Astrocyte (in vitro differentiated cells and primary cell): ENCODE measurements at places on chromosomes 7 and 10.

GRCh38 chr10:118840776-118841468 lies 86.2 kb upstream of the CACUL1 start:
- no peaks in the 10 kb centered on the region for H3K36me3 ChIP-seq
- no peaks in the 10 kb centered on the region for H3K27me3 ChIP-seq
- no peak overlapping the region for H3K4me3 ChIP-seq

DNA sequence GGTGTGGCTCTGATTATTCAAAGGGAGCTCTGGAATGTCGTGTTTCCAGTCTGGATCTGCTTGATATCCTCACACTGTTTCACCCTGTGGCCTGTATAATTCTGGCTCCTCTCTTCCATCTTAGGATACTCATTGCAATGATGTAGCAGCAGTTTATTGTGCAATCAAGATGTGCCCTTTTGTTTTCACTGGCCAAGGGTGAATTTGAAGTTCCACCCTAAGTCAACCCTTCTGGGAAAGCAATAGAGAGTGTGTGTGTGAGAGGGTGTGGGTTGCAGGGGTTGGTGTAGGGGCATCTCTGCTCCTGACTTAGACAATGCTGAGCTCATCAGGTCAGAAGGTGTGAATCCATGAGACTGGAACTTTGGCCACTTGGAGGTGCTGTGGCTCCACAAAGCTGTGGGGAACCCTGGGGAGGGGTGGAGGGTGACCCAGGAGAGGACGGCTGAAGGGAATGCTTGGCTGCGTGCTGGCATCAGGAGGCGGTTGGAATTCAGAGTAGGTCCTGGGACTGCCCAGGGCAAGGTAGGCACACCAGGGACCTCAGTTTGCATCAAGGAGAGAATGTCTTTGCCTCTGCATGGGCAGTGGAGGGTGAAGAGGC lies 118.0 kb upstream of the PRSS58 start:
- H3K27me3 ChIP-seq = no peaks in the 10 kb centered on the region
- H3K36me3 ChIP-seq = no peaks in the 10 kb centered on the region
- peaks cover 6% of the 10 kb centered on the region for H3K4me1 ChIP-seq
- DNase-seq = no peak
- H3K27ac ChIP-seq = no peak overlapping the region

- DNase-seq = no peak
- H3K4me1 ChIP-seq = no peaks in the 10 kb centered on the region
- H3K4me3 ChIP-seq = no peak overlapping the region
- no peaks in the 10 kb centered on the region for H3K36me3 ChIP-seq
Measured at GRCh38 chr10:10279906-10280305, 737.8 kb upstream of the CELF2 start.

GRCh38 chr7:7323352-7323751 lies 141.0 kb downstream of the C1GALT1 start:
- no peak overlapping the region for H3K4me3 ChIP-seq
- no peaks in the 10 kb centered on the region for H3K4me1 ChIP-seq
- no peaks in the 10 kb centered on the region for H3K36me3 ChIP-seq
- no peak for DNase-seq
- H3K27ac ChIP-seq = no peak overlapping the region
- H3K27me3 ChIP-seq = no peaks in the 10 kb centered on the region

DNA sequence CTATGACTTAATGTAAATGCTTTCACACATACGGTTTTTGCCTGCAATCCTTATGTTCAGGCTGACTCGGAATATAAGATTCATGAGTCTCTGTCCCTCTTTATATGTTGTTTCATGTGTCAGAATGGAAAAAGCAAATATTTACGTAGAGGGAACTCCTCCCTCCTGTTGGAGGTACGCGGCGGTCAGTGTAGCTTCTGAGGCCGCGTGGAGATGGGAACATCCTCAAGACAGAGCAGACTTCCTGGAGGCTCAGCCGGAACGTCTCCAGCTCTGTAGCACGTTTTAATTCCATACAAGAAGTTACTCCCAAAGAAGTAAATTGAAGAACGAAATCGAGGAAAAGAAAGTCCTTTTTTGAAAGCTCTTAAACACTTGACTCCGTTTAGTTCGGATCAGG lies 248.3 kb downstream of the EBF3 start:
- no peak overlapping the region for H3K4me3 ChIP-seq
- H3K27ac ChIP-seq = no peak overlapping the region
- no peak for DNase-seq
- no peaks in the 10 kb centered on the region for H3K4me1 ChIP-seq
- H3K36me3 ChIP-seq = no peaks in the 10 kb centered on the region
- no peaks in the 10 kb centered on the region for H3K27me3 ChIP-seq

DNA sequence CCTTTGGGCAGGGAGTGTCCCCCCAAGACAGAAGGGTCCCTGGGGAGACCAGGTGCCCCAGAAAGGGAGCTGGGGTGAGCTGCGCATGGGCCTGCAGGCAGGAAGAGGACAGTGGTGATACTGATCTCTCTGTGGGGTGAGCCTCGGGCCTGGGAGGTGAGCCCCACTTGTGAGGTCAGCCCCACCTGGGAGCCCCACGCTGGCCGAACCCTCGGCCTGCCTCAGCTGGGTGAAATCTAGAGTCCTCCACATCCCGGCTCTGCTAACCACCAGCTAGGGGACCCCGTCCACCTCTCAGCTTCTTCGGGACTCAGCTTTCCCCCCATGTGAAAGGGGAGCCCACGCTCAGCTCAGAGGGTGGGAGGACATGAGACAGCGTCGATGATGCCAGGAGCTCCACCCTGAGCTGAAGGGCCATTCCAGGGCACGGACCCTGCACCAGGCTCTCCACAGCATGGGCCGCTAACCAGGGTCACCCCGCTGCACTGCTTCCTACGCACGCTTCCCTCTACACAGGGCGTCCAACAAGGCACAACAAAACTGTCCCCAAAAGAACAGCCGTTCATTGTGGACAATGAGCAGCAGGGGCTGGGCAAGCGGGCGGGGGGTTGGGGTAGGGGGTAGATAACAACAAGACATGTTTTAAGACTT lies 48.7 kb downstream of the CAMK2B start:
- H3K27ac ChIP-seq = no peak overlapping the region
- H3K27me3 ChIP-seq = peaks cover 5% of the 10 kb centered on the region
- no peaks in the 10 kb centered on the region for H3K36me3 ChIP-seq
- DNase-seq = no peak
- peaks cover 7% of the 10 kb centered on the region for H3K4me1 ChIP-seq
- H3K4me3 ChIP-seq = no peak overlapping the region

DNA sequence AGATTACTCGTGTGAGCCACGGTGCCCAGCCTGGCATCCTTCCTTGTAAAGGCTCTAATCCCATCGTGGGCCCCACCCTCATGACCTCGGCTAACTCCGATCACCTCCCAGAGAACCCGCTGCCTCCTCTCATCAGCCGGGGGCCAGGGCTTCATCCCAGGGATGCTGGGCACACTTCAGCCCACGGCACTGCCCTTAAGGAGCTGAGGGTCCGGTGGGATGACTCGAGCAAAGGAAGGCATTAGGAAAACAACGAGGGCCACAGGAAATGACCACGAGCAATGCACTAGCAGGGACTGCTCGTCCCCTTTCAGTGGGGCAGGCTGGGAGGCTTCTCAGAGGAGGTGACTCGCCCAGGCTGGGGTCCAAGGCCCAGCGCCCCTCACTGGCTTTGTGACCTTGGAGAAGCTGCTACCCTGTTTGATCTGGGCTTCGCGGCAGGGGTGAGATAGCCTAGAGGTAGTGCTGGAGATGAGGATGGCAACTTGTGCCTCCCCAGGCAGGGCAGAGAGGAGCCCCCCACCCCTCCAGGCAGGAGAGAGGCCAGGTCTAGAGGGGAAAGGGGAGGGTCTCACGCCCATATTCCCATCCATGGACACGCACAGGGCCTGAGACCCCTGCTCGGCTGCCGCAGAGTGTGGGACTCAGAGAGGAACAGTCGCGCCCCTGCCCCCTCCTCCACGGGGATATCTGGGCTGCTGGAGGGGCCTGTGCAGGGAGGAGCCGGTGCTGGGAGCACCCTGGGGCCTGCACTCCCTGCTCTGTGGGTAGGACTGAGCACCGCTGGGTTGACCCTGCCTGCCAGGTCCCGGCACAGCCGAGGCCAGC lies 26.8 kb downstream of the ELFN1 start:
- peaks cover 13% of the 10 kb centered on the region for H3K4me1 ChIP-seq
- no peaks in the 10 kb centered on the region for H3K36me3 ChIP-seq
- no peaks in the 10 kb centered on the region for H3K27me3 ChIP-seq
- DNase-seq = no peak

- no peak overlapping the region for H3K4me3 ChIP-seq
- no peaks in the 10 kb centered on the region for H3K27me3 ChIP-seq
- peaks cover 15% of the 10 kb centered on the region for H3K4me1 ChIP-seq
- H3K36me3 ChIP-seq = no peaks in the 10 kb centered on the region
Measured at GRCh38 chr10:33807531-33808359, 473.3 kb upstream of the NRP1 start.

- H3K27ac ChIP-seq = no peak overlapping the region
- peak; percentile 98 for DNase-seq
- H3K4me1 ChIP-seq = peaks cover 12% of the 10 kb centered on the region
- H3K27me3 ChIP-seq = no peaks in the 10 kb centered on the region
Measured at GRCh38 chr10:62831346-62831745, 15.2 kb upstream of the EGR2 start.

GRCh38 chr10:32972929-32973328 lies 14.9 kb upstream of the ITGB1 start:
- H3K4me3 ChIP-seq = no peak overlapping the region
- no peaks in the 10 kb centered on the region for H3K27me3 ChIP-seq
- peaks cover 6% of the 10 kb centered on the region for H3K4me1 ChIP-seq
- no peak overlapping the region for H3K27ac ChIP-seq

- H3K27me3 ChIP-seq = no peaks in the 10 kb centered on the region
- no peaks in the 10 kb centered on the region for H3K4me1 ChIP-seq
- no peak overlapping the region for H3K27ac ChIP-seq
- DNase-seq = no peak
- H3K36me3 ChIP-seq = no peaks in the 10 kb centered on the region
Measured at GRCh38 chr10:94149702-94150101, 156.0 kb downstream of the PLCE1 start.

DNA sequence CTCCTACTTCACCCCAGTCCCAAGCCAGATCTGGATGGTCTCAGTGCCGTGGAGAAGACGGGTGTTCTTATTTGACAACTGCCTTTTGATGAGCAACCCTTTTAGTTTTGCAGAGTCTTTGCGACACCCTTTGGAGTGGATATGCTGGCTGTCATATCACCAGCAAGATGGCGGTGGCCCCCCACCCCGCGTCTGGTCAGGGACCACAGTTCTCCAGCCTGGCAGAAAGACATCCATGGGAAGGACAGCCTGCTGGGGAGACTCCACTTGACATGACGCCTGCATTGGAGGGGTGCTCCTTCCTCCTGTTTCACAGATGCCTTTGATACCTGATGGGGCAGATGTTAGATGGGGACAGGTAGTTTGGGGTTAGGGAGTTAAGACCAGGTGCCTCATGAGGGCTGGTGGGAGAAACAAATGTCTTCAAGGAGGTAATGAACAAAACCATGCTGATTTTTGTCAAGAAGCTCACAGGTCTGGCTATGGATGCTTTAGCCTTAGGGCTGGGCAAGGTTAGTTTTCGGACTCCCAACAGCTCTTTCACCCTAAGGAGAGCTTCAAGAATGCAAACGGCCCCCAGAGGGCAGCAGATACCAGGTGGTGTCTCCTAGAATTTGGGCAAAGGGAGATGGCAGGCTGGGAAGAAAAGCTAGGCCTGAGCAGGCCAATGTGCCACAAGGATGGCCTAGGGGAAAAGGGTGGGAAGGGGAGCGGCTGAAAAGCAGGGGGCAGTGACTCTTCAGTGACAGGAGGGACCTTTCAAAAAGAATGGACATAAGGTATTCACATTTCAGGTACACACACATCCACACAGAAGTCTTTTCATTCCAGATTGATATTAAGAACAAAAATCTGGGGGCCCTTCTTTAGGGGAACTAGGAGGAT lies 95.2 kb downstream of the CLEC2L start:
- no peak overlapping the region for H3K4me3 ChIP-seq
- peak; percentile 13 for DNase-seq
- H3K4me1 ChIP-seq = no peaks in the 10 kb centered on the region
- no peak overlapping the region for H3K27ac ChIP-seq

- H3K4me3 ChIP-seq = no peak overlapping the region
- no peaks in the 10 kb centered on the region for H3K36me3 ChIP-seq
- H3K27ac ChIP-seq = peak overlapping the region; percentile 63
- H3K4me1 ChIP-seq = peaks cover 25% of the 10 kb centered on the region
- DNase-seq = peak; percentile 73
Measured at GRCh38 chr10:35913628-35914027, 271.5 kb upstream of the FZD8 start.

DNA sequence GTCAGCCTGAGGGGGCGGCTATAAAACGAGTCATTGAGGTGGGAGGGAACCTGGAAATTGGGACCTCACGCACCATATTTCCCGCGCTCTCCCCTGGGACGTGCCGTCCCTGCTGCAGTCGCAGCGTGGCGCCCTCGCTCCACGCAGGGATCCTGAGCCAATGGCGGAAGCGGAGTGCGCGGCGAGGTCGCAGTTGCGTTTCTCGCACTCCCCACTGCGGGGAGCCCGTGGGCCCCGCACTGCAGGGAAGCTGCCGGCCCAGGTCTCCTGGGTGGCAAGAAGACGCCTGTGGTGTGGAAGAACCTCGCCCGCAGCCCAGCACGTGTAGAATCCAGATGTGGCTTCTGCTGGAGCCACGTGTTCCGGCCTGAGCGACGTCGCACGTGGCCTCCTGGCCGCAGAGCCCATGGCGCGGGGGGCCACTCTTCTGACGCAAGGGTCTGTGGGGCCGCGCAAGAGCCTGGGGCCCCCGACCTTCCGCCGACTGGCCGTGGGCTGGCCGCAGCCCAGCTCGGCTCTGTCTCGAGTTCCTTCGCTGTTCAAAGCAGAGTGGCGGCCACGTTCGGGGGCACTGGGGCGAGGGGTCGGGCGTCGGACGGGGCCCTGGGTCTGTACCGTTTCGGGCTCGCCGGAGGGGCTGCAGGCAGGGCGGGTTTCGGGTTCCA lies 26.4 kb downstream of the HIF1AN start:
- no peak overlapping the region for H3K27ac ChIP-seq
- peaks cover 6% of the 10 kb centered on the region for H3K36me3 ChIP-seq
- H3K27me3 ChIP-seq = peaks cover 36% of the 10 kb centered on the region
- no peak overlapping the region for H3K4me3 ChIP-seq
- peak; percentile 23 for DNase-seq

GRCh38 chr10:130177250-130177649 lies 41.1 kb downstream of the GLRX3 start:
- DNase-seq = no peak
- H3K36me3 ChIP-seq = peaks cover 21% of the 10 kb centered on the region
- H3K4me3 ChIP-seq = no peak overlapping the region
